Stimulated activated CD8-positive, alpha-beta memory T cell treated with anti-CD3 and anti-CD28 coated beads, Interleukin-7, amount 100 ng/mL, for 48 hours (primary cell): ENCODE measurements at places on chromosomes 5 and 9.

GRCh38 chr5:32642276-32643002, 57.1 kb downstream of the SUB1 start:
- DNase-seq = no peak

GRCh38 chr9:132171702-132172101, 9.8 kb downstream of the NTNG2 start:
- DNase-seq = no peak

DNA sequence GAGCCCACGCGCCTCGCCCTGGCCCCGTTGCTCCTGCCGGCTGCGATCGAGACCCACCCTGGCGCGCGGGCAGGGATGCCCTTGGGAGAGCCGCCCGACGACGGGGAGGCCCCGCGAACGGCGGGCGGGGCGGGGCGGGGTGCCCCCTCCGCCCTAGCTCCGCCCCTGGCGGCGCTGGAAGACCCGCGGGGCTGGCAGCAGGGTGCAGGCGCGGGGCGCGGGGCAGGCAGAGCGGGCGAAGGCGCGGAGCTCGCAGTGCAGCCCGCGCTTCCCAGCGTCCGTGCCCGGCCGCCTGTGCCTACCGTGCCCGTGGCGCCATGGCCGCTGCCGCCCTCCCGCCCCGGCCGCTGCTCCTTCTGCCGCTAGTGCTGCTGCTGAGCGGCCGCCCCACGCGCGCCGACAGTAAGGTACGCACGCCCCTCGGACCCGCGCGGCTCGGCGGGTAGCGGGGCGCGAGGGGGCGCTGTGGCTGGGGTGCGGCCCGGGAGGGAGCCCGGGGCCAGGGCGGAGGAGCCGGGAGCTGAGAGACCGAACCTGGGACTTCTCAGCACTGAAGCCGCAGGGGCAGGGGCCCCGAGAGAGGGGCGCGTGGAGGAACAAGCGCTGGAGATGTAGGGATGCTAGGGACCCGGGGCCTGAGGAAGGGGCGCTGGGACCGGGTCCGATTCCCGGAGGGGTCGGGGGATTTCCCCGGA, at the start of gene OLFML2A:
Gene OLFML2A, plus strand, starts transcription at position 180 of the 695 bp plus-strand sequence. Its CDS starts 138 bp downstream, at position 318.
- DNase-seq = no peak

DNA sequence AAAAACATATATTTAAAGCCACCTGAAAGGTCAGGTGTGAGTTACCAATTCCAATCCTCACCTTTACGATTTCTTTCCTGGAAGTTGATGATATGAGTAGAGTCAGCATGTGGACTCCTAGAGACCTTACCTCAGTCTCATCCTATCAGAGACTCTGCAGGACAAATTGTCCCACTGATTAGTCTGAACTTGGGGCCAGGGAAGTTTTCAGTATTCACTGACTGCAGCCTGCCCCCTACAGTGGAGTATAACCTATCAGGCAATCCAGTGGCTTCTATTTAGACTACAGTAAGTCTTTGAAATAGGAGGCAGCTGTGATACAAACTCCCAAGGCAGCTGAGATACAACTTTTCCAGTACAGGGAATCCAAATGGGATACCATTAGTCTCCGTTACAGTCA, 449.4 kb upstream of the CDH10 start:
- DNase-seq = no peak

DNA sequence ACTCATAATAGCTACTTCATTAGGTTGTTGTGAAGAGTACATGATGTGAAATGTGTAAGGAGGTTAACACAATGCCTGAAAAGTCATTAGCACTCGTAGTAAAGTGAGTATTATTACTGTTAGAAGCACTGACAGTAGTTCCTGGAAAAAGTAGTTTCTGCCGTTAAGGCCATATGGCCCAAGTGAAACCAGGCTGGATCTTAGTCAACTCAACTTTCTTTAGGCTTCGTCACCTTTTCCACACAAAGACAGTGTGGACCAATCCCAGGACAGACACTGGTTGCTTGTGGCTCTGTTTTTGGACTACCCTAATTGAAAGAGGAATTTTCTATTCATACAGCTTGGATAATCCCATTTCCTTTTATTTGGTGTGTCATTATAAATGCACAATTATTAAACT, 29.4 kb upstream of the CKMT2 start:
- no peak for DNase-seq

GRCh38 chr9:125532812-125533594, 174.0 kb downstream of the MAPKAP1 start:
- DNase-seq = no peak

- no peak for DNase-seq
Observed at GRCh38 chr5:161400583-161400982, 145.9 kb downstream of the GABRB2 start.

GRCh38 chr9:134076644-134077043, 8.8 kb upstream of the BRD3 start:
- DNase-seq = no peak

- DNase-seq = no peak
Observed at GRCh38 chr9:31336386-31336785, 1048.1 kb upstream of the ACO1 start.

DNA sequence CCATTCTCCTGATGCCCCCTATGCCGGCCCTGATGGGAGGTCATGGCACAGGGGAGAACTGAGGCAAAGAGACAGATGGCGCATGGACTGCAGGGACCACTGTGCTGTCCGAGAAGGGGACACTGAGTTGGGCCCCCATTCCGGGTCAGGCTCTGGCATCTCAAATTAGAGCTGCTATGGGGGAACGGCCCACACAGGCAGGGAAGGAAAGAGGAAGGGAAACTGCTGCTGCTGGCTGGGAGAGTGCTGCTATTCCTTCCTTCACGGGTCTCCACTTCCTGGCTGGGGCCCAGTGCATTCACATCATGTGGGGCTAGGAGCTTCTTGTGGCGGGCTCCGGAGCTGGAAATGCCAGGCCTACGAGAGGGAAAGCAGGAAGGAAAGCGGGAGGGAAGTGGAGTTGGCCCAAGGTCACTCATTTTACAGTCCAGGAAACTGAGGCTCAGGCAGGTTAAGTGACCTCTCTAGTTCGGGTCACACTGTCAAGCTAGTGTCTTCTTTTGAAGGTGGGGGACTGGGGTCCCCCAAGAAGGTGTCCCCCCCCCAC, 1.3 kb upstream of the CARD19 start:
- no peak for DNase-seq

GRCh38 chr5:13566871-13567339, 377.6 kb downstream of the DNAH5 start:
- DNase-seq = no peak

DNA sequence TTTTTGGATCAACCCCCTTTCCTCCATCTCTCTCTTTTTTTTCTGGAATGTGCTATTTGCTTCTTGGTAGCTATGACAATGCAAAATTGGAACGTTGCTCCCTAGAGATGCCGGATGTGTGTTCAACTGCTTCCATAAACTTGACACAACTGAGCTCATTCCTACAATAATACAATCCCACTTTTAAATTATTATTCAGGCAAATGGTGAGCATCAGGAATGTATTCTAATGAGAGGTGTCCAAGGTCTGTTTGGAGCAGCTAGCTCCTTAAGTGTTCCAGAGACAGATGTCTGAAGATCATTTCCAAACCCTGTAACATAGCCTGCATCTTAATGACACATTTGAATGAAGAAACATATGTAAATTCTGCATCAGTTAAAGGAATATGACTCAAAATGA, 518.4 kb downstream of the TAF11L14 start:
- DNase-seq = no peak

- no peak for DNase-seq
Observed at GRCh38 chr5:2183154-2184025, 300.7 kb upstream of the IRX4 start.

DNA sequence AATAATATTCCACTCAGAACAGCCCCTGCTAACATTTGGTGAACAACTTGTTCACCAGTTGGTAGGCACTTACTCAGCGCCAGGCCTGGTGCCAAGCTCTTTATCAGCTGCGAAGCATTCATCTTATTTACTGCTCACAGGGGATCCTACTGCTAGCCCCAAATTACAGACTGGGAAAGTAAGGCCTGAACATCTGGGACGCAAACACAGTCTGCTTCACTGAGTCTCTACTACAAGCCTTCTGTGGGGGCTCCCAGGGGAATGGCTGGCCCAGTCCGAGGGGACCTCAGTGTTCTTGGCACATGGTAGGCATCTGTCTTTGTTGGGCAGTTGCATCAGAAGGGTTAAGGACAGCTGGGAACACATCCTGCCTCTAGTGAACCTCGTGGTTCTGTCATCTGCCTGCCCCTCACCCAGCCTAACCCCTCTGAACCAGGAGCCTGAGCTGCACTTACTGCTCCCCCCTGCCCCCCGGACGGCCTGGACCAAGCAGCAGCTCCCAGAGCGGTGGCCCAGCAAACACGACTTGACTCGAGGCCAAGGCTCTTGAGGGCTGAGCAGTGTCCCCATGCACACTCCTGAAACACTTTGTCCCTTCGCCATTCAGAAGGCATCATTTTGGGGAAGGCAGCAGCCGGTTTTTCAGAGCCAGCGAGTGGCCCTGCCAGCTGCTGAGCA, at the start of gene PHYHD1:
Gene PHYHD1, plus strand, starts transcription at position 602 of the 678 bp plus-strand sequence. CDS start 1,342 bp downstream, outside the sequence.
- no peak for DNase-seq

GRCh38 chr5:55747778-55748318, 10.0 kb downstream of the DDX4 start:
- DNase-seq = no peak

- DNase-seq = no peak
Observed at GRCh38 chr9:70444904-70445303, 30.4 kb upstream of the KLF9 start.

DNA sequence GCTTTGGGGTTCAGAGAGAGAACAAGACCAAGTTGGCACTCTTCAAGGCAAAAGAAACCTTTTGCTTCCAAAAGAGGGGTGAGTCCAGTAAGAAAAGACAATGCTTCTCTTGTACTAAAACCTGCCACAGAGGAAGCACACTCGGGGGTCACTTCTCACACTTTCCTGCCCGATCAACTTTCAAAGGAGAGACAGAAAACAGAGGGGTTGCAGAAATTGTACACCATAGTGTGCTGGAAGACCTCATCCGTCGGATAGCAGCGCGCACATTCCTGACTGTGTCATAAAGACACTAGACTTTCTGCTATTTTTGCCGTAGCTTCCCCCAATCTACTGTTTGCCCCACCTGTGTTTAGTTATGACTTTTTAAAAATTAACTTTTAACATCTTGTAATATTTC, 66.9 kb downstream of the OR2K2 start:
- DNase-seq = no peak

- DNase-seq = peak; percentile 52
Observed at GRCh38 chr5:143434261-143435209, 31.0 kb upstream of the NR3C1 start.

DNA sequence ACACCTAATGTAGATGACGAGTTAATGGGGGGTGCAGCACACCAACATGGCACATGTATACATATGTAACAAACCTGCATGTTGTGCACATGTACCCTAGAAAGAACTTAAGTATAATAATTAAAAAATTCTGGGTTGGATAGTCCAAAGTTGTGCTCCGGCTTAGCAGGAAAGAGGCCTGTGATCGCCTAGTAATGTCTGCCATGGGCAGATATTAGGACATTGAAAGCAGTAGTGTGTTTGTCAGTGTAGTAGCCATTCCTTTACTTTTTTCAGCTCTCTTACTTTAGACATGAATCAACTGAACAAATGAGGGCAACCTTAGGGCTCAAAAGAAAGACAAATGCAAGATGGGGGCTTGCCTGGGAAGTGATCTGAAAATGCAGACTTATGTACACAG, 58.9 kb downstream of the PPARGC1B start:
- DNase-seq = no peak

DNA sequence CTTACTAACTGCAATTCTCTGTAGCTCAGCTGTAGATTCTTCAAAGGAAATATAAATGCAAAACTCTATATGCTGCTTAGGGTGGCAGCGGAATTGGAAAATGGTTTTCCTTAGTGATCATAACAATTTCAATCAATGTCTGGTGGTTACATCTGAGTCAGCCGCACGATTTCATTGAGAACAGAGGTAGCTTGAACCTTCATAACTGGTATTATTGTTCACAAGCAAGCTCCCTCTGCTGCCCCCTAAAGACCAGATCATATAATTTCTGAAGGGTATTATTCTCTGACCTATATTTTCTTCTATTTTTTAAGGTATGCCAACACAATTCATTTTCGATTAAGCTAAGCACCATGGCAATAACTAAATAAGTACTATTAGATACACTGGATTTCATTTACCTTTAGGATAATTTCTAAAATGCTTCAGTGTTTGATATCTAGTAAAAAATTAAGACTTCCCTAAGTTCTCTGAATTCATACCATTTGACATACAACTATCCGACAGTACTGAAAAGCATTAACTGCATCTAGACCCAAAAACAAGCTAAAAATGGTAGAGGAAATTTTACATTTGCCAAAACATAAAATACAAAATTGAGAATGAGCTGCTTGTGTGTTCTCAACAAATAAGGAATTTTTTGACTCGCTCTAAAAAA, 181.1 kb upstream of the SPEF2 start:
- no peak for DNase-seq

- no peak for DNase-seq
Observed at GRCh38 chr5:135135530-135136226, 101.7 kb upstream of the PITX1 start.

DNA sequence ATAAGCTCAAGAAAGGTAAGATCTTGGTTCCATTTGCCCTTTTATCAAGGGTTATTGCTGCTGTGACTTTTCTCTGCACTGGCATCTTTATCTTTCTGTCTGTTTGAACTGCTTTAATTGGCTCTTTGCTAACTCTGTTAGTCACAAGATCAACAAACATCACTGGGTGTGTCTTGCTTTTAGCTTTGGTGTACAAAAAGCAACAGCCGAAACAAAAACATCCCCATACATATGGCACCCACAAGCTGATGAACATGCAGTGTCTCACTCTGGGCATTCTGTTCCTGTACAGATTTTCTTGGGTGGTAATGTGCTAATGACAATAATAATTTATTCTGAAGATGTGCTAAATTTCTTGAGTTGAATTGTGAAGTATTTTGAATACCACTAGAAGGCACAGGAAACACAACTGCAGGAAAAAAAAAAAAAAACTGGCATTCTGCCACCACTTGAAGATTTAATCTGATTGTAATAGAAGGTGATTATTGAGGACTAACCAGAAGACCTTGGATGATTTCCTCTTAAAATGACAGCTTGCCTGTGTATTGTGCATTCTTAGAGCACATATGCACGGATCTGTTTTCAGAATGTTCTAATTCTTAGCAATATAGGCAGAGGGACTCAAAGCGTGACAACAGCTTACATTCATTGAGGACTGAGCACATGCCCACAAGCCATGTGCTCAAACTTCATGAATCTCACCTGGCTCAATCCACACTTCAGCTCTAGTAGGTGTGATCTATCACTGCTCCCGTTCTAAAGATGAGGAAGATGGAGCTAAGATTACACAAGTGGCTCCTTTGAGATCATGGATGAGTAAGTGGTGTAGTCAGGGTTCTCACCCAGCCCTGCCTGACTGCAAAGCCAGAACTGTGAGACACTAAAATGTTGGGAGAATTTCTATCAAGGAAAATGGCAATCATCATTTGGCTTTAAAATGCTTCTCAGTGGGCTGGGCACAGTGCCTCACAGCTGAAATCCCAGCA, 96.4 kb downstream of the EBF1 start:
- DNase-seq = no peak

DNA sequence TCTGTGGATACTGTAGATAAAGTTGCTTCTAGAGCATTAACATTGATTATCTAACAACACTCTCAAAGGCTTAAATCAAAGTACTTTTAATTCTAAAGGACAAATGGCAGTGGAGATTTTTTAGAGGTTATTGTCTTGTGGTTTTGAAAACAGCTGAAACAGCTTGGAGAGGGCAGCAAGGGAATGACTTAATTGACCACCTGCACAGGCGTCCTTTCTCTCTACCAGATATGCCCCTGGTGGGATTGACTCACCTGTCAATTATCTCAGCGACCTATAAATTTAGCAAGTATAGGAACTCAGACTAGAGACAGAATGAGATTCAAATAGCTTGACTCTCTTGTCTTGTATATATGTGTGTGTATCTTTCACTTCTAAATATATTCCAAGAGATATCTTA, 13.5 kb downstream of the ARL14EPL start:
- DNase-seq = no peak

- no peak for DNase-seq
Observed at GRCh38 chr9:35684921-35685320, 4.8 kb downstream of the TPM2 start.
